Activated T-helper 9 cell treated with anti-CD3 and anti-CD28 coated beads, Interleukin-2, amount 50 U/mL, for 16 hours (primary cell): ENCODE measurements at places on chromosomes 3 and 15.

GRCh38 chr3:72664184-72664975, 183.9 kb downstream of the SHQ1 start:
- no peak for DNase-seq

- no peak for DNase-seq
Measured at GRCh38 chr3:197949191-197949777, 706 bp upstream of the RPL35A start.

GRCh38 chr3:69214241-69214640, 91.8 kb upstream of the LMOD3 start:
- no peak for DNase-seq

DNA sequence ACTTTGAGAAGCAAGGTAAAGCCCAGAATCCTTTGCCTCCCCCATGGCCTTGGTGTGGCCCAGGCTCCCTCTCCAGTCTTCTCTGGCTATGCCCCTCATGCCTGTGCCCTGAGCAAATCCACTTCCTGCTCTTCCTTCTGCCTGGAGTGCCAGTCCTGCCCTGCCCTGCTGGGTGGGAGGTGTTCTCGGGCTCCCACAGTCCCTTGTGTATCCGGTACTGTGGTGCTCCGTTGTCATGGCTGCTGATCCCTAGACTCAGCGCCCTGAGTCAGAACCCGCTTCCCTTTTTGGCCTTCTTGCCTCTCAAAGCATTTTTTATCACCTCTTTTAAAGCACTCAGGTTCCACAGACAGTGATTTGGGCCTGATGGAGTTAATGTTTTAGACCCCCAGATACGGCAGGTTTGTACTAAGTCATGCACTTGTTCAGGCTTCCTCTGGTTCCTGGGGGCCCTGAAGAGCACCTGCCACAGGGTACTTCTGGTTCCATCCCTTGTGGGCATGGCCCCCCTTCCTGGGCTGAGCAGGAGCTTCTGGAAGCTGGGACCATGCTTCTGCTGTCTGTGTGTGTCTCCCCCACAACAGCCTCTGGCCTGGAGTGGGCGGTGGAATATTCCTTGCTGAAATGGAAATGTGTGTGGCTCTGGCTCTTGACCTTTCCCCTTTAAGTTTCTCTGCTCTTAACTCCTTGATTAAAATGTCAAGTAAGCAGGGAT, 29.6 kb upstream of the ADAMTS7 start:
- DNase-seq, result no peak

DNA sequence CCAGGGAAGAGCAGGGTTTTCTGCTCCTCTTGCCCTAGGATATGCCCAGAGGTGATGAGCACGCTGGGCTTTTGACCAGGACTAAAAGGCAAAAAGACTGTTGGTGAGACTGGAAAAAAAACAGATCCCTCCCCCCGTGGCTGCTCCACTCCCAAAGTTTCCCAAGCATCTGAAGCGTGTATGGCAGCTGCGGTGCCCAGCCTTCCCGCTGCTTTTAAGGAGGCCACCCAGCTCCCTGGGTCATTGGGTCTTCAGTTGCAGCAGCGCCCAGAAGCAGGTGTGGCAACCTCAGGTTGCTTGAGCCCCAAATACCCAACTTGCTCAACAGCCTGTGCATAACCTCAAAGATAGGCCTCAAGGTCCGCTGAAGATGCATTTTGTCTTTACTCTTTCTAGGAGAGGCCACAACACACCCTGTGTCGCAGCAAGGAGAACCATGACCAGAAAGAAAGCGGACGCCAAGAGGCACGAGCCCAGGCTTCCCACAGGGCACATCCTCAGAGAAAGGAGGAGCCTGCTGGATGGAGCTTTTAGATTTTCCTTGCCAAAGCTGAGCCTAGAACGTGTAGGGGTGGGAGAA, 2.0 kb downstream of the SRGAP3 start:
- DNase-seq, result no peak

GRCh38 chr3:194956697-194957396, 271.2 kb downstream of the FAM43A start:
- no peak for DNase-seq

DNA sequence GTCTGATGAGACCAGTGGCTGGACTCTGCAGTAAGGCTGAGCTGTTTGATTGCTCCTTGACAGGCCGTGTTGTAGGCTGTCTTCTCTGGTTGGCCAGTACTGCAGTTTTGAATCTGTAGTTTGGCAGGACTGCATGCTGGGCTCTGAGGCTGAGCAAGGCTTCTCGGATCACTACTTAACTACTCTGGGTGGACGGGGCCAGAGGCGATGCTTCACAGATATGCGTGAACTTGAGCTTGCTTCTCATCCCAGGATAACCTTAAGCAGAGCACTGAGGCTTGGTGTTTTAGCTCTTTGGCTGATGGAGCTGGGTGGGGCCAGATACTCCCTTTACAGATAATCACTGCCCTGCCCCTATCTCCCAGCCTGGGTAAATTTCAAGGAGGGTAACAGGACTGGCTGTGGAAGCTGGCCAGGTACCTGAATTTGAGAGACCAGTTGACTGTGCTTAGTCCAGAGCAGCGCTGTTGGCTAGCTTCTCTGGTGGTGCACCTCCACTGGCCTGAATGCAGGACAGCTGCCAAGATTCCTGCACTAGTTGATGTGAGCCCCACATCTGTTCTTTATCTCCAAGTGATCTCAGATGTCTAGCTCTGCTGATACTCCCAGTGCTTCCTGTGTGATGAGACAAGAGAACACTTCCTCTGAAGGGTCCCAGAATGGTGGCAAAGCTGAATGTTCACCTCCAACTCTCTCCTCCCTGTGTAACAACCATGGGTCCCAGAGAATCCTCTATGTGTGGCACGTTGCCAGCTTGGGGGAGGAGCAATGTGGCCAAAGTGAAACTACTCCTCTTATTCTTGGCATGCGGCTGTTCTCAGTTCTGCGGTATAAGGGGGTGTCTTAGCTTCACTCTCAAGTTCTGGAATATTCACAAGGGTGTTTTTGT, 37.9 kb downstream of the RPL39L start:
- peak; percentile 34 for DNase-seq

GRCh38 chr3:170660139-170660538, 74.3 kb upstream of the SLC7A14 start:
- no peak for DNase-seq

- DNase-seq, result no peak
Measured at GRCh38 chr3:181311186-181311585, 321.6 kb upstream of the DNAJC19 start.

DNA sequence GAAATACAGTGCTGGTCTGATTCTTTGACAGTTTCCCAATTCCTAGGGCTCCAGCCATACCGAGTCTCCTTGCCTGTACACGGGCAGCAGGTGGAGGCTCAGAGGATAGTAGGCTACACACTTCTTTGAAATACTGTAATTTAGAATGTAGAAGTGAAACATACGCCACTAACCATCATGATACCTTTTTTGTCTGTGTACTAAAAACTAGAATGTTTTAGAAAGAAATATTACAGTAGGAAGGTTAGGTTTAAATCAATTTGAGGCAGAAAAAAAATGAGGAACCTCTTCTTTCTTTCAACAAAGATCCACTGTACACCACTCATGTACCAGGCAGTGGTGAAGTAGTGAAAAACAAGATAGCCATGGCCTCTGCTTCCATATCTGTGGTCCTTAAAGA, 354.7 kb downstream of the MCTP2 start:
- no peak for DNase-seq

DNA sequence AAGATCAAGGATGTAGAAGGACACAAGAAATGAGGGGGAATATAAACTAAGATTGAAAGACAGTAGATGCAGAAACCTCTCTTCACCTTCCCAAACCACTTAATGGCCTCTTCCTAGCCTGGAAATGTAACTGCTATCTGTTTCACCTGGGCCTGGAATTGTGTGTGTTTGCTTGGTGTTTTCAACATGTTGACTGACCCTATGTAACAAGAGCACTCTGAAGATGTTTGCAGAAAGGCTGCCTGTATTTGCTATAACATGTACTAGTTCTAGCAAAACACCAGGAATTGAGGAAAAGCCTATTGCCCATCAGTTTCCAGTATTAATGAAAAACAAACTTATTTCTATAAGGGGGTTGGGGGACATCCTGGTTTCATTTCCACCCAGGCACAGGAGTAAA, 248.3 kb downstream of the WDR72 start:
- no peak for DNase-seq

DNA sequence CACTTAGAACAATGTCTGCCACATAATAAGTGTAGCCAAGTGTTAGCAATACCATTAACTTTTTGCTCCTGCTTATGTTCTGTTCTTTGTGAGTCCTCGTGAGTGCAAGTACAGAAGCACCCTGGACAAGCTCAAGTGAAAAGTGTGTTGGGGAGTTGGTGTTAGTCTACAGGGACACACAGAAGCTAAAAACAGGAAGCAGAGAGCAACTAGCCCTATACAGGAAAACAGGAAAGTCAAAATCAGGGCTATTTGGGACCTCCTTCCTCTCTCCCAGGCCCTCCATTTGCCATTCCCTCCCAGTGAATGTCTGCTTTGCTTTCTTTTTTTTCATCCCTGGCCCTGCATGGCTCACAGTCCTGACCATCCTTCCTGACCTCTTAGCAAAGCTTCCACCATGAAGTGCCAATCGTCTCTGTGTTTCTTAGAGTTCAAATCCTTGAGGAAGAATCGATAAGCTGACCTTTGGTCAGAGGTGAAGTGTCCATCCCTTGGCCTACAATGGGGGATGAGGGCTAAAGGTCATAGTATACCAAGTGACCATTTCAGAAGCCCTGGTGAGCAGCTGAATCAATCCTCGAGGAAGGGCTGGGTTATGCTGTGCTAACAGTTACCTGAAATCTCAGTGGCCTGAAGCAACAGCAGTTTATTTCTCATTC, 328.2 kb downstream of the SHQ1 start:
- no peak for DNase-seq

DNA sequence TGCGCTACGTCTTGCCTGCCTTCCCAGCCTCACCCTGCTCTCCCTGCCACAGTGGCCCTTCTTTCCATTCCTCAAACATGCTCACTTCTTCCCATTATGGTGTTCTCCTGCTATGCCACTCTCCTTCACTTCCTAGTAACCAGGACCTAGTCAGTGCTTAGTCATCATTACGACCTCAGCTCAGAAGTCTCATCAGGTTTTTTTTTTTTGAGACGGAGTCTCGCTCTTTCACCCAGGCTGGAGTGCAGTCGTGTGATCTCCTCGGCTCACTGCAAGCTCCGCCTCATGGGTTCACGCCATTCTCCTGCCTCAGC, 149.5 kb downstream of the GREM1 start:
- no peak for DNase-seq

DNA sequence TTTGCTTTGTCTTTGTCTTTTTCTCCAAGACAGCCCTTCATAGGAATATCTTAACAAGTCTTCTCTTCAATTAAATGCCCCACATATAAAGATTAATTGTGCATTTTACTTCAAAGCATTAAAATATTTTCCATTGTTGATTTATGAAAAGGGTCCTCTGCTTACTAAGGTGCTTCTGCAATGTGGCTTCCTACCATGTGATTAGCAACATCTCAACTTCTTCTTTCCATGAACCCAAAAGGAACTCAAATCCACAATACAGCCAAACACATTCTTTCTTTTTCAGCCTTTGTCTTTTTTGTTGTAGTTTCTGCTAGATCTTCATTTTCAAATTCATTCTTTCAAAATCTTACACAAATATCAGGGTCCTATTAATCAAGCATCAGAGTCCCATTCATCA, 309.2 kb downstream of the NSUN3 start:
- DNase-seq, result no peak

DNA sequence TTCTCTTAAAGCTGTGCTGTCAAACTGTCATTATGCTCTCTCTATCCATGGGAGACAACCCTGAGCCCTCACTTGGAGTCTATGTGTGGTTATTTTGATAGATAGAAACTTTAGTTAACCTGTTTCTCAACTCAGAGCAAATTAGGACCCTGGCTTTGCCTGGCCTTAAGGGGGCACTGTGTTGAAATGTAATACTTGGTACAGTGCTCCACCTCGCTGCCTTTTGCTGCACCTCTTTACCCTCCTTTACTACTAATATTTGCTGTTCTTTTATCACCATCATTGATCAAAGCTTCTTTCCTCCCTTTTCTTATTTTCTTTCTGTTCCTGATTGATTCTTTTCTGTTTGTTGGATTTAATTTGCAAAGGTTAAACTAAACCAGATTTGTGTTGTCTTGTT, 34.3 kb downstream of the STT3B start:
- DNase-seq, result no peak

DNA sequence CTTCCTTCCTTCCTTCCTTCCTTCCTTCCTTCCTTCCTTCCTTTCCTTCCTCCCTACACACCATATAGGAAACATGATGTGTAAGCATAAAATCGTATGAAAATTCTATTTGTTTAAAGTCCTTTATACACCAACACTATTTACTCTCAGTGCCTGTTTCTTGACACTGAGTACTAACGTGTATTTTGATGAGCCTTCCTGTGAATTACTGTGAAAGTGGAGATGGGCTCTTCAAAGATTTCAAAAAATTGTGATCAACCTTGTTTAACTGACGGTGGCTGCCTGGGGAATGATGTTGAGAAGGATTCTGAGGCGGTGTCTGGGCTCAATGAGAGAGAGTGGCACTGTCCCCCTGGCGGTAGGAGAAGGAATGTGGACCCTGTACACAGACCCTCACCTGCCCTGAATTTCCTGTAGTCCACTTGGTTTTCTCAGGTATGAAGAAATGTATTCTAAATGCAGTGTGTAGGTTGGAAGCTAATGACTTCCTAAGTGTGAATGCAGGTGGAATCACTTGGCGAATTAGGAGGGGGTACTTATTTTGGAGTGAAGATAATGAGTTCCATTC, 237.9 kb downstream of the GAP43 start:
- DNase-seq, result no peak

DNA sequence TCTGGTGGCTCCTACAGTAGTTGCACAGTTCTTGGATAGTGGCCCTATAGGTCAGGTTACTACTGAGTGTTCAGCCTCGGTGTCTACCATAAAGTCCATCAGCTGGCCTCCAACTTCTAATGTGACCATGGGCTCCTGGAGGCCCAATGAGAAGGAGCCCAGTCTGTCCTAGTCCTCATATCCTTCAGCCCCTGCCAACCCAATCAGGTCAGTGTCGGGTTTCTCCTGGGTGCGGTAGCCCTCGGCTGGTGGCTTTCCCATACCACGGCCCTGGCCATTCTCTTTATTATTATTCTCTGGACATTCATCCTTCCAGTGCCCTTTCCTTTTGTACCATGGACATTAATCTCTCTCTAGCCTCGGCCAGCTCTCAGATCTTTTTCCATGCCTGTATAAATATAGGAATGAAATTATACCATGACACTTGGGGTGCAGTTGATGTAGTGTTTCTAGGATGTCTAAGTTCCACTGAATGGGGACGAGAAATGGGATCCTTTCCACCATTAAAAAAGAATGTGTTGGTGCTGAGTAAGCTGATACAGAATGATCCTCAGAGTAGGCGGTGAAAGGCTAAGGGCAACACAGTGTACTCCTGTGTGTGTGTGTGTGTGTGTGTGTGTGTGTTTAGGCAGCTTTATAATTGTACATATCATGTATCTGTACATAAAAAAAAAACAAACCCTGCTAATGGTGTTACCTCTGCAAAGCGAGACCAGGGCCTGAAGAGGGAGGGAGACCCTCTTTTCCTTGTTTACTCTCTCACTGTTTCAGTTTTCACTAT, 19.3 kb upstream of the NOX5 start:
- no peak for DNase-seq

GRCh38 chr15:69860921-69861320, 236.8 kb downstream of the TLE3 start:
- DNase-seq, result no peak

- DNase-seq, result no peak
Measured at GRCh38 chr3:19114461-19114860, 33.8 kb upstream of the KCNH8 start.

GRCh38 chr15:90190606-90191343, 10.4 kb upstream of the SEMA4B start:
- no peak for DNase-seq

GRCh38 chr3:182413061-182413460, 380.2 kb upstream of the ATP11B start:
- DNase-seq, result no peak

- DNase-seq, result no peak
Measured at GRCh38 chr3:67678665-67679064, 24.3 kb upstream of the SUCLG2 start.

GRCh38 chr3:45966371-45966791, 23.1 kb downstream of the CXCR6 start:
- no peak for DNase-seq
